ENCODE measurements at places on chromosomes 7 and 10.
A peak's percentile ranks its signal among the peaks of the same experiment; 100 is the strongest.

- no peak for DNase-seq
These were observed 55.6 kb upstream of the SEMA3E start for GRCh38 chr7:83704564-83704963.

GRCh38 chr7:98211221-98211675 is at the start of gene BHLHA15:
TSS of gene BHLHA15 (plus strand) at chr7:98211439. CDS start at chr7:98212310, 871 bp downstream.
- no peak for DNase-seq

GRCh38 chr7:149794661-149795060 is 21.3 kb upstream of the ZNF467 start:
- no peak for DNase-seq

DNA sequence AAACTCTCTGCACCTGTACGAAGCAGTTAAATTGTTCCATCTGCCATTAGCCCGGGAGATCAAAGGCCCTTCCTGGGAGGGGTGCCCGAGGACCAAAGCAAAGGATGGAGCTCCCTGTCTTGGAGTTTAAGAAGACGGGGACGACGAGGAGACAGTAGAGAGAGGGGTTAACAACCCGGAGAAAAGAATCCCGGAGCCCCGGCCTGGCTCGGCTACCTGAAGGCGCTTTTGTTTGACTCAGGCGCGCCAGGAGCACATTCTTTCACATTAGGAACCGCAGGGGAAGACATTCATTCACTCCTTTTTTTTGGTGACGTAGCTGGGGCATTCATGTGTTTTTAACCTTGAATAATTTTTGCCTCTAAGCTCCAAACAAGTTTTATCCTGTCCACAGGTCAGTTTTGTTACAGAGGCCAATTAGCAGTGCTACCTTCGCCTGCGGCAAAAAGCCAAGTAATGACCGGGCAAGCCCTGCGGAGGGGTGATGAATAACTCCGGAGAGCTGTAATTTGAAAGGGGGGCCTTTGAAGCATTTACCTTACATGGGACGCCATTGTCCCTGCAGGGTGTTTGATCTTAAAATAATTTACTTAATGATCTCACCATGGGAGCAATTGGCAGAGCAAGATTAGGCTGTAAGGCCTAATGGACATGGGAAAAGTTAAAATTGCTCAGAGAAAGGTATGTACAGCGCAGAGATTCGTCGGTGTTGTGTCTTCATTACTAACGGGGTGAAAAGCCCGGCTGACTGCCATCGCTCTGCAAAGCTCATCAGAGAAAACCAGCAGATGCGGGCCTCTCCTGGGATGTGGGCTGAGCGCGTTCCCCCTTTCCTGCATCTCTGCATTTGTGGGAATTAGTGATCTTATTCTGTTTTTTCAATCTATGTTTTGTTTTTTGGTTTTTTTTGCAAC is 258.0 kb upstream of the SP4 start:
- DNase-seq: no peak

DNA sequence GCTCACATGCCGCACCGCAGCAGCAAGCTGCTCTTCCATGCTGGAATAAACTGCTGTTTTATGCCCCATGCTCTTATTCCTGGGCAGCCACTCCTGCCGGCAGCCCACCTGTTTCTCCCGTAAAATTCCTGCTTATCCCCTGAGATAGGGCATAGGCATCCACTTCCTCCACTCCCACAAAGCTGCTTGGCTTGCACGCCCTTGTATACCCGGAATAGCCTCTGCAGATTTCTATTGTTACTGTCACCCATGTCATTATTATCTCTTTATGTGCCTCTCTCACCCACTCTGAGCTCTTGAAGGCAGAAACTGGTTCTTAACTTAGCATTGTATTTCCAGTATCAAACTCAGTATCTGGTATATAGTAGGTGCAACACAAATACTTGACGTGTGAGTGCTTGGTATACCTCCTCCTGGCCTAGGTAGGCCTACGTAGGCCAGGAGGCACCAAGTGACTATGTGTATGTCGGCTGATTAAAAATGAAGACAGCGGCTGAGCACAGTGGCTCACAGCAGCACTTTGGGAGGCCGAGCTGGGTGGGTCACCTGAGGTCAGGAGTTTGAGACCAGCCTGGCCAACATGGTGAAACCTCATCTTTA is 193.4 kb downstream of the CCDC3 start:
- DNase-seq: no peak

DNA sequence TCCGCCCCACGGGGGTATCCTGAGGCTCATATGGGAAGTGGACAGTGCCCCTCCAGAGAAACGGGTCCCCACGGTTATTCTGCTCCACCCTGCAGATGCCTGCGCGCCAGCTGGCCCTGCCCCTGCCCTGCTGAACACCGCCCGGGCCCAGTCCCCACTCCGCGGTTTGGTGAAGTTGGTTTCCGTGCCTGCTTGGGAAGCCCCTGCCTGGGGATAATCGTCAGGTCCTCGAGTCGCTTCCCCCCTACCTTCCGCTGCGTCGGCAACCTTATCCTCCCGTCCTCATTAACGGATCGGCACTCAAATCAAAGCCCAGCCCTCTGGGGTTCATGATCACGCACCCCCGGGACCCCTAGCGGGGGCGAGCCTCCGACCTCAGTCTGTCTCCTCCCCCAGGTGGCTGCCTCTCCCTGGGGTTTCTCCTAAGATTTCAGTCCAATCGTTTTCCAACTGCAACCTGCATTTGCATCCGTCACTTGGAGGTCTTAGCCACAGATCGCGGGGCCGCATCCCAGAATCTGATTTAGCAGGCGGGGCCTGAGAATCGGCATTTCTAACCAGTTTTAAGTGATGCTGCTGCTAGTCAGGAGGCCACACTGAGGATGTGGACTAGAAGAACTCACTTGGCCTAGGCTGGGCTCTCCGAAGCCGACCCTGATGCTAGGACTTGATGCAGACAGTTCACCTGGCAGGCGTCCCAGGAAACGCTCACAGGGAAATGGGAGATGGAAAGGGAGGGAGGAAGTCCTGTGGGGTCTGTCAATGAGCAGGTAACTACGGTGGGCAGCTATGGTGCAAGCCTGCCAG is 27.6 kb downstream of the WDR86 start:
- DNase-seq: peak; percentile 42

DNA sequence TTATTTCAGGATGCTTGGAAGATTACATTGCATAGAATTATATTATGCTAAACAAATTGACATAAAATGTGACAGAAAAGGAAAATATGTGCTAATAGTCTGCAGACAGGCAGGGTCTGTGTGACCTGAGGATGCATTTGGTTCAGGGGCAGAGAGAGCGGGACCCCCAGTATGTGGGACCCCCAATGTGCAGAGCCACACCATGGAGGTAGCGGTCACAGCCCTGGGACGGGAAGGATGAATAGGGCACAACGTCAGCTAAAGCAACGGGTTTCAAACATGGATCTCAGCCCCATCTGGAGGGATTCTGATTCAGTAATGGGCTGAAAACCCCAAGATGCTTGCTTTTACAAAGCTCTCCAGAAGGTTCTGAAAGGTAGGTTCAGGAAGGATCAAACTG is 251.8 kb upstream of the ADARB2 start:
- no peak for DNase-seq

DNA sequence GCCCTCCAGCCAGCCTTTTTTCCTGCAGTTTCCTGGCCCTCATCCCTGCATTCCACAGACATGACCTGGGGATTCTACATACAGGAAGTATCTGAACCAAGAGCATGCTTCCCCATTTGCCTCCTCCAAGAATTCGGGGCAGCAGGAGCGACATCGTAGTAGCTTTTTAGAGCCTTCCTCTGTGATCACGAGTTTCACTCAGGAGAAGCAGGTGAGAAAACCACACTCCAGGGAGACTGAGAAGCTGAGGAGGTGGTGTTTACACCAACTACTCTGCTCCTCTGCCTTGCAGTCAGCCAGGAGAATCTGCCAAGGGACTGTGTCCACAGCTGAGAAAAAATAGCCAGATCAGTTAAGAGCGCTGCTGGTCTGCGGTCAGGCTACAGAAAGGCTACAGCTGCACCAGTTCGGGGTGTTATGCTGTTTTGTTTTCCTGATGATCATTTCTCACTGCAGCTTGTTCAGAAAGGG is 54.1 kb downstream of the HSPA12A start:
- no peak for DNase-seq

DNA sequence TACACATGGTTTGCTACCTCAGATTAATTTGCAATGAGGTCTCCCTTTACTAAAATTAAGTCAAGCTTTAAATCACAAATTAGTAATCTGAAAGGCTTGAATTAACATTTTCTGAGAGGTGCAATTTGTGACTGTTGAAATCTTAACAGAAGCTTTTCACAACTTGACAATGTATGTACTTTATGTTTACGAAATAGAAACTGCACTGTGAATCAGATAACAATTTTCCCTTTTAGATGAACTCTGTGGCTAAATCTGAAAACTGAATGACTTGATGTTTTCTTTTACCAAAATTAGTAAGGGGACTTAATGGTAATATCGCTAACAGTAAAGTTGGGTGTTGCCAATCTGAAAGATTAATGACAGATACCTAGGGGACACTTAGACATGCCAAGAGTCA is 197.6 kb downstream of the RAPGEF5 start:
- no peak for DNase-seq

GRCh38 chr7:100802951-100803350 is 24.4 kb downstream of the EPHB4 start:
- DNase-seq: no peak

GRCh38 chr7:141294143-141294829 is 220.4 kb downstream of the TMEM178B start:
- DNase-seq: no peak

GRCh38 chr7:81845744-81846241 is 75.9 kb upstream of the HGF start:
- DNase-seq: no peak

- no peak for DNase-seq
These were observed 1133.7 kb downstream of the GATA3 start for GRCh38 chr10:9188022-9188810.

DNA sequence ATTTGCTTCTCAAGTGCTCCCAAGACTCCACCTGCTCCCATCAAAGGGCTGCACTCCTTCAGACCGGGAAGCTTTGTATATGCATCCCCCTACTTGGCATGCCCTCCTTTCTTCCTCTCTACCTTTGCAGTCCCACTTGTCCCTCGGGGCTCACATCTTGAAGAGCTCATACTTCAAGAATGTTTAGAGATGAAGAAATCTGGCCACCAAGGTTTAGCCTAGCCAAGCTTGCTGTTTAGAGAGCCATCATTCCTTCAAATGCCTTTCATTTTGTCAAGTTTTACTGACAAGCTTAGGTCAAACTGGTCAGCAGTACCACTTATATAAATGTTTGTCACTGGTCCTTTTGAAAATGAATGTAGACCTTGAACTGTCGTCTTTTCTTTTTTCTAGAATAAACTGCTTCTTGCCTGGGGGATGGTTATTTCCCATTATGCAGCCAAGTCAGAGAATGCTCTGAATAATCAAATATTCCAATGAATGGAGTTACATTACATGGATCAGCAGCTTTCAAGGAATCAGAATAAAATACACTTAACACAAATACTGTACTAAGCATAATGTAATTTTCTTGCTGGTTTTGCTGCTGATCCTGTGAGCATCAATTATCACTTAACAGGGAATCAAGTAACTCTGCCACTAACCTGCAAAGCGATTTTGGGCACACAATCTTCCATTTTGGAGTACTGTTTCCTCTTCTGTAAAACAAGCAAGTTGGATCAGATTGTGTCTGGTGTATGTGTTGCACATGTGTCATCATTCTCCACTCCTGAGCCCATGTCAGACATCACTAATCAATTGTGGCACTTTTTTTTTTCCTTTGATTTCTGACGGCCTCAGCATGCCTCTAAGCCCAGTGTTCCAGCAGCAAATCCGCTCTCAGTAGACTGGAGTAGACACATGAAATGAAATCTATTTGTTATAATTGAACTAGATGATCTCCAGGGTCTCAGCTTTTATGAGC is 357.9 kb downstream of the PTEN start:
- no peak for DNase-seq

- no peak for DNase-seq
These were observed 95.3 kb downstream of the HDAC9 start for GRCh38 chr7:18590744-18591340.

DNA sequence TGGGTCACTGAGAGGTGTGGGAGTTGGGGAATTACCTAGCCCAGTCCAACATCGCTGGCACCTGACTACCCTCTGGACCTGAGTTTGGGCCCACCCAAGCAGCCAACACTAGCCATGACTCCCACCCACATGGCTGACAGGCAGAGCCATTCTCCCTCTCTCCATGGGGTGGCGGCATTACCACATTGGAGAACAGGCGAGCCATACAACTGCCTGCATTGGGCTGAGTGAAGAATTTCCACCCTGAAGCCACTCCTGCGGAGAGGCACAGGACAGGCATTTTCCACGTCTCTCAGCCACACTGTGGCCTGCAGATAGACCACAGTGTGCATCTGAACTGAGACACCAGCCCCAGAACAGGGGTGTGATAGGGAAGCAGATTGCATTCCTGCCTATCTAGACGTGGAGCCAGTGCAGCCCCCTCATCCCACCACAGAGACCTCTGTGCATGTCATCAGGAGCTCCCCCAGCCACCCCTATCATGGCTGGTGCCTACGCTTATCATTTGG is 58.2 kb upstream of the ANTXRL start:
- DNase-seq: peak; percentile 2

GRCh38 chr7:25812086-25812850 is 339.7 kb upstream of the NFE2L3 start:
- DNase-seq: no peak

DNA sequence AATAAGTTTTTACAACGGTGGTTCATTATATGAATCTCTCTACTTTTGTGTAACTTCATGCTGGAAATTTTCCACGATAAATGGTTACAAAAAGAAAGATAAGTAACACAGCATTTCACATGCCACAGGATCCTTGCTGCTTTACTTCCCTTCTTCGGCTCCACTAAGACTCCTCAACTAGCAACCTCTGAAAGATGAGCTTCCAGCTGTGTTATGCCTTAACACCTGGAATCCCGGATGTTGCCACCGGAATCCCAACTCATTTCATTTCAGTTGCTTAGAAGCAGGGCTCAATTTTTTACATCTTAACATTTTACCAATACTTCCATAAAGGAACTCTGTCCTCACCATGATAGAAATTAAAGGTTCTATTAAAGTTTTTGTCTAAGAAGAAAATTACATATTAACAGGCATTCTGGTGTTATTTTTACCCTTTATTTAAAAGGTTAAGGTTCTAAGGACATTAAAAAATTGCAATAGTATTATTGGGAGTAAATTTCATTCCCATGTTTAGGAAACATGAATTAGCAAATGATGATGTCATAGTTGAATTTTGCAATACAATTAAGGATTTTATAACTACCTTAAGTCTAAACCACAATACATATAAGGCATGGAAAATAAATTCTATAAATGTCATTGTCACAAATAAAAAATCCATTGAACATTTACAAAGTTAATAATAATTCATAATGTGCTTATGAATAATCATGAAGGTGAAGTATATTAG is 57.1 kb upstream of the IL6 start:
- DNase-seq: no peak

DNA sequence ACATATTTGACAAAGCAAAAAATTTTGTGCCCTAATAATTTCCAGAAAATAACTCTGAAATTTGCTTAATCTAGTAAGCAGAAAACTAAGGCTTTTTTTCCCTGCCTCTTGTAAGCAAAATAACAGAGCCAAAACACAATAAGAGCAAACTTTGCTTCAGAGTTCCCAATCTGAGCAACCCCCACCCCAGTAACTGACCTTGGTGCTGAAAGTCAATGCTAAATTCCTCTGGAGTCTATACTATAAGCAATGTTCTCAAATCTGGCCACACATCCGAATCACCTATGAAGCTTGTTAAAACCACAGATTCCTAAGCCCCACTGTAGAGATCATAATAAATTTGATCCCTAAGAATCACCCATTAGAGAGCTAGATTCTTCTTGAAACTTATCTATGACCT is 150.5 kb downstream of the ELAPOR2 start:
- no peak for DNase-seq

GRCh38 chr7:69780379-69780778 is 182.1 kb downstream of the AUTS2 start:
- DNase-seq: peak; percentile 88

GRCh38 chr10:72134785-72135767 is 46.7 kb upstream of the SPOCK2 start:
- DNase-seq: no peak
